ENCODE measurements at places on chromosomes 5 and 9.

GRCh38 chr9:97808972-97809371, 44.1 kb upstream of the FOXE1 start:
- DNase-seq = no peak

- no peak for DNase-seq
Observed at GRCh38 chr9:135215571-135216161, 128.2 kb downstream of the OLFM1 start.

GRCh38 chr9:99818500-99818899, 3.2 kb upstream of the NR4A3 start:
- DNase-seq = peak; percentile 27

- DNase-seq = no peak
Observed at GRCh38 chr5:156841737-156842136, 8.4 kb upstream of the PPP1R2B start.

DNA sequence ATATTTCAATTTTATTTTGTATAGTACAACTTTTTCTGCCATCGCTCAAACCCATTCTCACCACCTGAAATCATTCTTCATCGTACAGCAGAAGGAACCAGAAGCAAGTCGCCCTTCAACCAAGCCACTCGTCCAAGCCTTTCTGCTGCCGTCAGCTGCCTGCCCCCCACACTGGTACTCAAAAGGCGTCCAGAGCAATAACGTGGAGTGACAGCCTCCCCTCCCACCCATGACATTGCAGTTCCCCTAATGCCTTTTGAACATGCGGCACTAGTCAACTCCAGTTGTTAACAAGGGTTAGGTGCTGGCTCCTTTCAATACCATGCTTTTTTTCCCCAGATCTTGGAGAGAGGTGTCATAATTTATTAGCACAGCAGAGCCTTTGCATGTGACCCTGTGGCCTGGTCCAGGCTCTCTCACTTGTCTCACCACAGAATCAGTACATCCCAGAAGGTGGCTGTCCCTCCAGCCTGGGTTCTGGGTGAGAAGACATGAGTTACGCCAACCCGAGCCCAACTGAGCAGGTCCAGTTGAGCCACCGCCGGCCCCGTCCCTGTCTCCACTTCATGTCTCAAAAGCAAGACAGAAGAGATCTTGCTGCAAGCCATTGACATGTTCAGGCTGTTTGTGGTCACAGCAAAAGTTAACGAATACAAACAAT, 20.4 kb upstream of the MED10 start:
- DNase-seq = no peak

DNA sequence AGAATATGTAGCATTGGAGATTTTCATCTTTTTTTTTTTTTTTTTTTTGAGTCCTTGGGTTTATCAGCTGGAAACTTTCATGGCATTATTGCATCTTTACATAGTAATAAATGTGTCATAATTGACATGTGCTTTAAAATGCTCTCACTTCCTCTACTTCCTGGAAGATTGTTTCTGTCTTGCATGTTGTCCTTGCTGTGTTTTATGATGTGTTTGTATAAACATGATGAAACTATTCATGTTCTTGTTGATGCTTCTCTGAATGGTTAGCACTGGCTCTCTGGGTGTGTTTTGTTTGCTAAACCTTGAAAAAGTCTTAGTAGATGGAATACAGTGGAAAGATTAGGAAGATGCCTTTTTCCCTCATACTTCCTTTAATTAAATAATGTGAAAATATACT, 87.9 kb downstream of the IQGAP2 start:
- no peak for DNase-seq

GRCh38 chr9:134959971-134960310, 42.2 kb upstream of the FCN1 start:
- DNase-seq = no peak

DNA sequence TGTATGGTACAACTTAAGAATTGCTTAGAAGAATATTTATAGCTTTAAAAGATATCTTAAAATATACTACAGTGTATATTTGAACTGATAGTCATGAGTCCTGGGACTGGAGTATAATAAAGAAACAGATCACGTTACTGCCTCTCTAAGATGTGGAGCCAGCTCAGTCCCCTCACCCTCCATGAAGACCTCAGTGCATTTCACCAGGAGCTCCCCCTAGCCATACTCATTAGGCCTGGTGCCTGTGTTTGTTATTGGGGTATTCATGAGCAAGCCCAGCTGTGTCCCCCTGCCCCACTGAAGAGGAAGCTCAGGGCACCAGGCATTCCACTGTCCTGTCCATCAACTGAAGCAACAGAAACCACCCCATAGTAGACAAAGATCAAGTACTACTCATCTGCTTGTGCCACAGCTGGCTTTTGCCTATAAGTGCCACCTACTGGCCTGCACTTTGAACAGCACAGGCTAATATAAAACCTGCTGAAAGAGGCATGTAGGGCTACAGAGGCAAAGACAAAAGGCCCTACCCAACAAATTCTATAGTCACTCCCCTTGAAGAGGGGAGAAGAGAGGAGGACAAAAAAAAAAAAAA, 850.2 kb upstream of the NUDT12 start:
- peak; percentile 50 for DNase-seq

DNA sequence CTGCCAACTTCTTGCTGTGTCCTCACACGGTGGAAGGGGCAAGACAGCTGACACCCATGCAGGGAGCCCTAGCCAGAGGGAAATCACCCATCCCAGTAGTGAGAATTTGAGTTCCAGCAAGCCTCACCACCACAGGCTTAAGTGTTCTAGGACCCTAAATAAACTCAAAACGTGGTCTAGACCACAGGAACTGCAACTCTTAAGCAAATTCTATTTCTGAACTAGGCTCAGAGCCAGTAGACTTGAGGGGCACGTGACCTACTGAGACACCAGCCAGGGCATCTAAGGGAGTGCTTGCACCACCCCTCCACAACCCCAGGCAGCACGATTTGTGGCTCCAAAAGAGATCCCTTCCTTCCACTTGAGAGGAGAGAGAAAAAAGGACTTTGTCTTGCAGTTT, 96.0 kb upstream of the PHF24 start:
- peak; percentile 31 for DNase-seq

DNA sequence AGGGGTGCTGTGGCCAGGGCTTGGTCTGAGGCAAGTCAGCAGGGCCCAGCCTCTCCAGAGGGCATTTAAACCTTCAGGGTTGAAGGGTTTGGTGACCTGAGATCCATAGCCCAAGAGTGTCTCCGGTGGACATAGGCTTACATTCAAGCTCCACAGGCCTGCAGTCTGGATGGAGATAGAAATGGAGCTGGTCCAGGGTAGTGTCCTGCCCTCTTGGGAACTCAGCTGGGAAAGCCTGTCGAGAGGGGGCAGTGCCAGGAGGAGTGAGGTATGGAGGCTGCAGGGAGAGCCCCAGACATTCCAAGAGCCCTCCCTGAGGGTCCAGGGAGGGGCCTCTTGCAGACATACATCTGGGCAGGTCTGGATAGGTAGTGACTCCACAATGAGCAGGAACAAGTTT, 177.0 kb upstream of the MVB12B start:
- peak; percentile 15 for DNase-seq

DNA sequence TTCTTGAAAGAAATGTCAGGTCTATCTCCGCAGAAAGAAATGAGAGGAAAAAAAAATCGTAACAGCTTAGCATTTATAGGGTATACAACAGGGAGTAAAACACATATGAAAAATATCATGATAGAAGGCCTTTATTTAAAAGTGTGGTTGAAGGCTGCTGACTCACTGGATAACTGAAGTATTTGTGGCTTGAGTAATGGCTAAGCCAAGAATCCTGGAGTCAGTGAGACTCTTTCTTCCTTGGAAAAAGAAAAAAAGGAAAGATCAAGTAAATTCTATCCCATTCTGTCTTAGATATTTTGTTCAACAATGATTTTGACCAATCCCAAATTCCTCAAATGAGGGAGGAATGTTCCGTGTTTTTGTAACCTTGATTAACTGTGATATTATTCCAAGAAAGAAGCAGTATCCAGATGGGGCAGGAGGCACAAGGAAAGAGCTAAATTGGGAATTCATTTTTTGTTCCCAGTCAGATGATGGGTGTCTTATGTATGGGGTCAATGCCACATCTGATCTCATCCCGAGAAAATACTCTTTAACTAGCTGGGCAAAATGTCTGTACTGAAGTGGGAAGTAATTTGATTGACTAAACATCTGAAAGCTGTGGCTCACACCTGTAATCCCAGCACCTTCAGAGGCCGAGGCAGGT, 64.3 kb upstream of the MYO10 start:
- DNase-seq = no peak

GRCh38 chr9:83935276-83935935, 14.2 kb upstream of the KIF27 start:
- DNase-seq = no peak

DNA sequence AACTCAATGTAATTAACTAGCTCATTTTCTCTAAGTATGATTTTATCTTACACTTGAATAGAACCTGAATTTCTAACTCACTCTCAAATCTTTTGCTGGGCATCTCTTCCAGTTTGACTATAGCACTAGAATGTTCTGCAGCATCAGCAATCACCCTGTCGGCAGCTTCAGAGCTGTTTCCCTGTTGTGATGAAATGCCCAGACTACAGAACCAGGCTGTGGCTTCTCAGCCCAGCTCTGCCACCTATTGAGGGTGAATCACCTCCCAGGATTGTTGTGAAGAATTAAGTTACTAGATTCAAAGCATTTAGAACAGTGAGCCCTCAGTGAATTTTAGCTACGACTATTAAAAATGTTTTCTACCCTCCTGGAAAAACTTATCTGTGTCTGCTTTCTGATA, 90.4 kb upstream of the ANKRD55 start:
- peak; percentile 40 for DNase-seq

- no peak for DNase-seq
Observed at GRCh38 chr5:31731710-31732301, 92.9 kb downstream of the PDZD2 start.

DNA sequence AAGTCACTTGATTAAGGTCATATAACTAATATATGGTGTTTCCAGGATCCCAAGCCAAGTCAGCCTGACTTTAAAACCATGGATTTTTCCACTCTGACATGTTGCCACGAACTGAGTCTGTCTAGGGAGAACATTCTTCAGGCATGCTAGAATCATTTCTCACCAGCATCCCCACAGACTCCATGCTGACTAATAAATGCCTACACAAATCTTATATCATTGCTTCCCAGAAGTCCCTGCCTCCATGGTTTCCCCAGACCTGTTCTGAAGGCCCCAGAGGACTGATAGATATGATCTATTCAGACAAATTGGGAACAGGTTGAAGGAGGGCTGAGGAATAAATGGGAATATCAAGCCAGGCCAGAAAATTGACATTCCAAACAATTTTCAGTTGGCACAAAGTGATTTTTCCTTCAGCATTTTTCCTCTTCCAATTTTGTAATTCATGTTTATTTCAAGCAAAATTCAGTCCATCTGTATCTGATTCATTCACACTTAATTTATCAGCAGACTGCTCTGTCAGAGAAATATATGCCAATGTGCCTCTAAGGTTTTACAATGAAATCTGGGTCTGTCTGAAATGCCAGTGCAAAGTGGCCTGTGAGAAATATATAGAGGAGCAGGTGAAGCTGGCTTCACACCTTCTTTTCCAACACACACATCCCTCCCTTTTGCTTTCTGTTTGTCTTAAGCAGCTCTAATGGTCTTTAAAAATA, 413.6 kb upstream of the TNC start:
- DNase-seq = no peak

DNA sequence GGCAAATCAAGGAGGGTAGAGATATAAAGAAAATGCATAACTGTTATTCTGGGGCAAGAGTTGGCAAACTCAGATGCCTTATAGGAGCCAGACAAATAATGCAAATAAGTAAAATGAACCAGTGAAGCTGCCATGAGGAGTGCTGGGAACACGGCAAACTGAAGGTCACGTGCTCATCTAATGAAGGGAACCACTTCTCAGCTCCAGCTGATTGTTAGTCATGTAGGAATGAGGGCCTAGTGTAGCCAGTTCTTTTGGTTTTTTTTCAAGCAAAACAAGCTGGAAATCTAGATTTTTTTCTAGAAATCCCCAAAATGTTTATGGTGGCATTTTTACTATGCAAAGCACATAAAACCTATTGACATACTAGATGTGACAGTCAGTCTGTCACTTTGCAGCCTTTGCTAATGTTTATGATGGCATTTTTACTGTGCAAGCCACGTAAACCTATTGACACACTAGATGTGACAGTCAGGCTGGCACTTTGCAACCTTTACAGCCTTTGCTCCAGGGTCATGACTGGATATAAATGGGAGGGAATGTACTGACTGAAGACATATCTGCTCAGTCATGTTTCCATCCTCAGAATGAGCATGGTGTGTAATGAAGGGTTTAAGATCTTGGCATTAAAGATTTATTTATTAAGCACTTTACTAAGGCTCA, 39.4 kb downstream of the RUSC2 start:
- DNase-seq = no peak

- DNase-seq = no peak
Observed at GRCh38 chr5:57207681-57208080, 33.8 kb downstream of the GPBP1 start.

DNA sequence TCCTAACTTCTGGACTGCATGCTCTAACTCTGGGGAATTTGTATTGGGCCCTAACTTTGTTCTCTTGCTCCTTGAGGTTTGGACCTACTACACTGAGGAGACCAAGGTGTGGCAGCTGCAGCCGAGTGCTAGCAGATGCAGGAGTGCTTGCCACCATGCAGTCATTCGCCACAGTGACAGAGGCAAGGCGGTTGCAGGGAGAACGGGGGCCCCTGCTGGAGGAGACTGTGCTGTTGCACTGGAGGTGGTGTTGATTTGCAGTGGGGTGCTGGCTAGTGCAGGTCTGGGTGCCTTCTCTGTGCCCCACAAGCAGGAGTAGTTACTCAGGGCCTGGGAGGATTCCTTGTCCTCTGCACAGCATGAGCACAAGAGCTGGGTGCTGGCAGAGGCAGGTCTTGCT, 22.4 kb upstream of the DIRAS2 start:
- no peak for DNase-seq

- DNase-seq = no peak
Observed at GRCh38 chr5:2607598-2607997, 143.9 kb downstream of the IRX2 start.

DNA sequence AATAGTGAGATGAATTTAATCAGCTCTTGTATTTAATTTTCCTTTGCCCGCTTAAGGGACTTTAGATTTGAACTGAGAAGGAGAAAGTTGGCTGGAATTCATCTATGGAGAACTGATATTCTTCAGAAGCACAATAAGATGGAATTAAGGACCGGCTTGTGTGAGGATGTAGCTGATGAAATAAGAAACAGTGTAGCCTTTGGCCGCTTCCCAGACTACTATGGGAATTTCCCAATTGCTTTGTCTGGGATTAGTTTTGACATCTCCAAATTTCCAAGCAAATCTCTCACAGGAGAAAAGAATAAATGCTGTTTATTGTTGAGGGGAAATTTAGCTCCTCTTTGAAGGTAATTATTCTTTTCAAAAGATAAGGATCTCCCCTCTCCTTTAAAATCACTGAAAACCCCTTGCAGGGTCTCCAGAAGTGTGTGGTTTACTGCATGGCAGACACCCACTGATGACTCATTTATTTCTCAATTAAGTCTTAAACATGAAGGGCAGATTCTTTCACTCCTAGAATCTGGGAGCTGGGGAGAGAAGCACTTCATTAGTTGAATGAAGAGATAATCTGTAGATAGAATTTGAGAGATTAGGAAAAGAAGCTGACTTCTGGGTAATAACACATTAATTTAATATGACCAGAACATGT, 606.5 kb upstream of the ADAMTS16 start:
- no peak for DNase-seq

GRCh38 chr5:66338828-66339227, 194.7 kb downstream of the SREK1 start:
- no peak for DNase-seq

GRCh38 chr5:106189121-106189809, 1481.5 kb downstream of the EFNA5 start:
- no peak for DNase-seq
